ENCODE measurements at places on chromosomes 7 and 10.
A peak's percentile ranks its signal among the peaks of the same experiment; 100 is the strongest.

GRCh38 chr10:86962136-86962980 lies 4.0 kb downstream of the SNCG start:
- DNase-seq: no peak

DNA sequence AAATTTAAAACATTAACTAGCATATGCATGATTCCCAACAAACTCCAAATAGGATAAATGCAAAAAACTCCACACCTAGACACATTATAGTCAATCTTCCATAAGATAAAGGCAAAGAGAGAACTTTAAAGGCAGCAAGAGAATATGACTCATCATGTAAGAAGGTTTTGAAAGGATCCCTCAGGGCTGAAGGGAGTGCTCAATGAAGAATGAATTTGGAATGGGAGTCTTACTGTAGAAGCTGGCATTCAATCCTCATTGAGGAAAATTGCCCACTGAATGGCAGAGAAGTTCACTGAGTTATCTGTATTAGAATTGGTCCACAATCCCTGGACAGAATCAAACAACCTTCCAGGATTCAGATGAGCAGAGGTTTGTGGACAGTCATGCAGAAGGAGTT lies 26.1 kb upstream of the ZNF365 start:
- DNase-seq: no peak

- no peak for DNase-seq
Measured at GRCh38 chr7:12493863-12494686, 76.4 kb upstream of the SCIN start.

GRCh38 chr7:77796109-77796508 lies 2.1 kb downstream of the TMEM60 start:
- no peak for DNase-seq

GRCh38 chr10:65415318-65415717 lies 1510.5 kb upstream of the LRRTM3 start:
- no peak for DNase-seq

DNA sequence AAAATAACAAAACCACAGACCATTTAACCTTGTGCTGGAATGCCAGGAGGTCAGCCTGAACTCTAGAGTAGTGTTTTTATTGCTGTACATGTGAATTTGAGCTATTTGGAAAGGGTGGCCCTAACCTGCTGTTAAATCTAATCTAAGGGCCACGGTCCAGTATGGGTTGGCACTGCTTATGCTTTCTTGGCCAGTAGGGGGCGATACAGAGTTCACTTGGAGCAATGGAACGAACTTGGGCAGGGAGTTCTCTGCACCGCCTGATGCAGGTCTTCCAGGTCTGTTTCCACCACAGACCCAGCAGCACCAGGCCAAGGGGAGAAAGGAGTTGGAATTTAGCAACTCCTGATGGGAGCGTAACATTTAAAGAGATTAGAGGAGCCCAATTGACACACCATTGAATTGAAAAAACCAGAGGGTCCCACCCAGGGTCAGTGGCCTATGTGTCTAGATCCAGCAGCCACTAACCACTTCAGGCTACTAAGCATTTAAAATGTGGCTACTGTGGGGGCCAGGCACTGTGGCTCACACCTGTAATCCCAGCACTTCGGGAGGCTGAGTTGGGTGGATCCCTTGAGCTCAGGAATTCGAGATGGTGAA lies 75.7 kb upstream of the EFCAB10 start:
- DNase-seq: peak; percentile 33

- no peak for DNase-seq
Measured at GRCh38 chr7:159125104-159125954, 19.3 kb downstream of the VIPR2 start.

- DNase-seq: no peak
Measured at GRCh38 chr10:12589791-12590190, 240.4 kb downstream of the CAMK1D start.

Measured in hepatic stellate cell (primary cell).